ENCODE measurements at places on chromosomes 3 and 15.

DNA sequence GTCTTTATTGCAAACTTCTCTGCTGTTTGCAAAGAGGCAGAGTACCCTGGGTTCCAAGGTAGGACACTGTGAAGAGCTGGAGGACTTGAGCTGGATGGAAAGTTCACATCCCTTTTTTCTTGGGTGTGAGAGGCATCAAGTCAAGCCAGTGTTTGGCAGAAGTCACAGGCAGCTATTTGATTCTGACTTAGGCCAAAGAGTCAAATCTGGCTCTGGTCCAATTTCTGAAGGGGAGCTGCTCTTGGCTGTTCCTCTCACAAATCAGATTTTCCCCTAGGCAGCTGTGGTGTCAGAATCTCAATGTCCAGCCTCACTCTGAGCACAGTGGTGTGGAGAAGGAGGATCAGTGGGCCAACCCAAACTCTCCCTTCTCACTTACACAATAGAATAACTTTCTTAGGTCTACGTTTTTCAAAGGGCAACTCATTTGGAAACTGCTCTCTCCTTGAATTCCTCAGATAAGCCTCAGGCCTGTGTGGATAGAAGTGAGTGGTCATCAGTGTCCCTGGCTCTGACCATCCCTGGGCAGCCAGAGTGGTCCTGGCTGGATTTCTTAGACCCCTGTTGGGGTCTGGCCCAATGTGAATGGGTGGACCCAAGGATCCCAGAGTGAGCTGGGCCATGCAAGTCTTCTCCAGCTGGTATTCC lies 18.2 kb upstream of the AMOTL2 start:
- no peak overlapping the region for H3K4me3 ChIP-seq
- no peak for DNase-seq
- H3K36me3 ChIP-seq: no peaks in the 10 kb centered on the region
- H3K4me1 ChIP-seq: no peaks in the 10 kb centered on the region
- no peak overlapping the region for H3K27ac ChIP-seq

- H3K27me3 ChIP-seq: no peaks in the 10 kb centered on the region
- H3K36me3 ChIP-seq: peaks cover 3% of the 10 kb centered on the region
- no peak overlapping the region for H3K4me3 ChIP-seq
- no peak overlapping the region for H3K27ac ChIP-seq
Observed at GRCh38 chr15:59644756-59645155, 12.6 kb downstream of the GTF2A2 start.

GRCh38 chr15:62250978-62251377 lies 85.9 kb upstream of the C2CD4B start:
- H3K27ac ChIP-seq: no peak overlapping the region
- H3K27me3 ChIP-seq: no peaks in the 10 kb centered on the region
- H3K4me1 ChIP-seq: no peaks in the 10 kb centered on the region
- no peak overlapping the region for H3K4me3 ChIP-seq

GRCh38 chr3:195129644-195130492 lies 141.1 kb downstream of the XXYLT1 start:
- H3K4me1 ChIP-seq: no peaks in the 10 kb centered on the region
- DNase-seq: no peak
- no peaks in the 10 kb centered on the region for H3K36me3 ChIP-seq
- no peak overlapping the region for H3K4me3 ChIP-seq
- no peak overlapping the region for H3K27ac ChIP-seq
- no peaks in the 10 kb centered on the region for H3K27me3 ChIP-seq

DNA sequence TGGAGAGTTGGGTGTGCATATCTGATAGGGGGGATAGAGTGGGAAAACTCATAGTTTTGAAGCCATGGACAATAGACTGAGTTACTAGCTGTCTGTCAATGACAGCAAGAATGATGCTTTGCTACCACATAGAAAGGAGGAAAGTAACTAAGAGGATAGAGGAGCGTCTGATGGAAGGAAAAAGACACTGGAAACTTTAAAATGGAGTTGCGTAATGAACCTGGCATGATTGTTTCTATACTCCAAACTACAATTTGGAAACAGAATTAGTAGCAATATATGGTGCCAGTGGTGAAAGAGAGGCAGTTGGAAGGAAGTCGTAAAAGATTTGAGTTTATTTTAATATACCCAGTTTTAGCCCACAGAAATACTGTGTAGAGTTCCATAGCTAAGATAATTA lies 163.6 kb downstream of the TUSC7 start:
- no peak overlapping the region for H3K27ac ChIP-seq
- no peaks in the 10 kb centered on the region for H3K27me3 ChIP-seq
- H3K36me3 ChIP-seq: no peaks in the 10 kb centered on the region
- no peak overlapping the region for H3K4me3 ChIP-seq
- no peak for DNase-seq
- no peaks in the 10 kb centered on the region for H3K4me1 ChIP-seq
